ENCODE measurements at places on chromosomes 16 and 17.

DNA sequence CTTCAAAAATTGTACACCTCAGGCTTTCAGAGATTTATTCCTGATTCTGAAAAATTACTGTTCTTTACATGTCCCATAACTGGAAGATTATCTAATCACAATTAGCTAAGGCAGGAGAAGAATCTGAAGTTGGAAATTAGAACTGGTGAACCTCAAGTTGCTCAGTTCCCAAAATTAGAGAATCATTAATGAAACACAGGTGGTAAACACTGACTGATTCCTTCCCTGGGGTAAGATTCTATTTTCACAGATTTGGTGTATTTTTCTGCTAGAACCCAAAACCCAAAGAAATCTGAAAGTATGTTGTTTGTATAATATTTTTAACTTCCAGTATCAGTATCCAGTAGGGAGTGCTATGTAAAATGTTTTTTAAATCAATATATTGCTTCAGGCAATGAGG is 25.7 kb downstream of the PHKB start:
- no peak for DNase-seq

DNA sequence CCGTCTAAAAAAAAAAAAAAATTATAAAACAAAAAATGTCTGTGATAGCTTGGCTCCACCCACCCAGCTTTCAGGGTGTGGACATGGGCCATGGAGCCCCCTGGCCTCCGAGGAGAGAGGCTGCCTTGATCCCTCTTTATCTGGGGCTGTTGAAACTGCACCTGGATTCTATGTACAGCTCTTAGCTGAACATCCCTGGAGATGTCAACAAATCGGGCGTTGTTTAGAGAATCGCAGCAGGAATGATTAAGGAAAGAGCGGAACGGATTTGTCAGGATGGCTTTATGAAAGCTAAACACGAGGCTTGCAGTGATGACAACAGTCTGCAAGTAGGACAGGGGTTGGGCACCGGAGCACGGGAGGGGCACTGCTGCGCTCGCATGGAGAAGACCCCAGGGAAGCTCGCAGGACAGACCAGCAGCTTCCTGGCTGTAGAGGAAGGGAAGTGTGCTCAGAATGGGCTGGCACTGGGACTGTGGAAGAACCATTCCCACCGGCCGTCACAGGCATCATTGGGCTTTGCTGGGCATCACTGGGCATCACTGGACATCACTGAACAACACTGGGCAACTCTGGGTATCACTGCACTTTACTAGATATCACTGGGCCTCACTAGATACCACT is 195.8 kb upstream of the FOXF1 start:
- DNase-seq: no peak

GRCh38 chr17:67052720-67053437 is 8.5 kb downstream of the CACNG1 start:
- no peak for DNase-seq

- no peak for DNase-seq
Observed at GRCh38 chr17:71872843-71873485, 247.9 kb upstream of the SOX9 start.

- no peak for DNase-seq
Observed at GRCh38 chr16:50690177-50690576, 3.2 kb upstream of the NOD2 start.
